H54 (cell line): ENCODE measurements at places on chromosomes 4 and X.

DNA sequence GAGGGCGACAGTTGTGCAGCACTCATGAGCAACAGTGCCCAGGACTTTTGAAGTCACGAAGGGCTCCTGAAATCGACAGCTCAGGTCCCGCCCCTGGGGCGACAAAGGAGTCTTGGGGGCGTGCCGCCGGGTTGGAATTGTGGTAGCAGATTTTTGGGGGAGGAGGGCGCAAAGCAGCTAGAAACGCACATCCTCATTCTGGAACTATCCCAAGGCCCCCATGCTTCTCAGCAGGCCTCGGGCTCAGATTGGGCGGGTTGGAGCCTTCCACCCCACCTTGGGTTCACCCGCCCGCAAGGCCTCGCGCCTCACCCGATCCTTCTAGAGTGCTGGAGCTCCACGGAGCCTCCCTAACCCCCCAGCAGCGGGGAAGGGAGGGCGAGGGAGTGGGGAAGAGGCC, 85.5 kb downstream of the HPRT1 start:
- no peak for DNase-seq

- no peak for DNase-seq
Observed at GRCh38 chr4:182863501-182863900, 53.7 kb downstream of the DCTD start.

GRCh38 chrX:22365460-22365859, 92.7 kb downstream of the CBLL2 start:
- DNase-seq = no peak

DNA sequence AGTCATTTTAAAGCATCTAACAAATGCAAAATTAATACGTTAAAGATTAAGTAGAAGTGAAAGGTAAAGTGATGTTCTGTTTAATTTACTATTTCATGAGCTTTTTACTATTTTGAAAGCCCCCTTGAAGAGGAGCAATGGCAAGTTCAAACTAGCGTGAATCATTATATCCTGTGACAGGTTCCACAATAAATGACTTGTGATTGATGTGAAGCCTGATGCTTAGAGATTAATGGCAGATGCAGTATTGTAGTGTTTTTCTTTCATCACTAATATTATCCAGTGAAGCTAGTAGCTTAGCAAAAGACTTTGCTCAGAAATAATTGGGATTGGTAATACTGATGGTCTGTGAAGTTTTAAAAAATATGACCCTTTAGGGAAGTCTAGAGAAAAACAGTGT, 57.3 kb downstream of the STOX2 start:
- DNase-seq = no peak

DNA sequence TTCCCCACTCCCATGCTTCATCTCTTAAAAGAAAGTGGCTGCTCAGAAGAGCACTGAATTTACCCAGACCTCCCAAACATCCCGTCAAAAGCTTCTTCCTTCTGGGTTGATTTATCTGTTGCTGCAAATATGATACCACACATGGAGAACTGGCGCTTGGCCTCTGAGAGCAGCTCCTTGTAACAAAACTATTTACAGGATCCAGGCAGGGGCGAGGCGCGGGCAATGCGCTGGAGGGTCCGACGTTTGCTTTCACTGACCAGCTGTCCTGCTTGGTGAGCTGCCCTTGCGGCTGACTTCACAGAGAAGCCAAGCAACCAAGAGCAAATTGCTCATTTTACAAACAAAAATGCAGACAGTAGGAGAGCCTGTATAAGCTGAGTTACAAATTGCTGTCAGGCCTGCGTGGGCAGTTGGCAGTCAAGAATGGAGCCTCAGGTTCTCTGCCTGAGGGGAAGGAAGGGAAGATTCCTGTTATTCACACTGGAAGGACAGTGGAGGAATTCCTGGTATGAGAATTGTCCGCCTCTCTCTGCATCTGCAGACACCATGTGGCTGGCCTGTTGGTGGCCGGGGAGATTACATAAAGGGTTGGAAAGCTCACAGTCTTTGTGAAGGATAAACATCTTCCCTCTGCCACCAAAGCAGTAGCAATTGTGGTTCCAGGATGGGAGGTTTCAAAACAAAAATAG, 192.2 kb upstream of the LEF1 start:
- DNase-seq = no peak

- DNase-seq = no peak
Observed at GRCh38 chr4:37803348-37803973, 23.0 kb upstream of the PGM2 start.

- DNase-seq = peak; percentile 6
Observed at GRCh38 chr4:55866290-55866907, 13.0 kb downstream of the EXOC1 start.

DNA sequence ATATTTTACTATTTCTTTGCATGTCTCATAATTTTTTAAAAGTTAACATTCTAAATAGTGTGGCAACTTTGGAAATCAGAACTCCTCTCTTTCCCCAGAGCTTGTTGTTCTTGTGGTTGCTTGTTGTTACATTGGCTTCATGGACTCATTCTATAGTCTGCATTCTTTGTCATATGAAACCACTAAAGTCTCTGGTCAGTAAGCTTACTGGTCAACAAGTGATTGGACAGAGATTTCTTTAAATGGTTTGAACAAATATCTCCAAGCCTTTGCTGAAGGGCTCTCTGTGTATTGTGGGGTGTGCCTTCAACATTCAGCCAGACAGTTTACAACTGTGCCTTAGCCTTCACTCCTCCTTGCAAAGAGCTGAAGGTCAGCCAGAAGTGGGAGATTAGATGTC, 147.2 kb downstream of the OPHN1 start:
- no peak for DNase-seq

DNA sequence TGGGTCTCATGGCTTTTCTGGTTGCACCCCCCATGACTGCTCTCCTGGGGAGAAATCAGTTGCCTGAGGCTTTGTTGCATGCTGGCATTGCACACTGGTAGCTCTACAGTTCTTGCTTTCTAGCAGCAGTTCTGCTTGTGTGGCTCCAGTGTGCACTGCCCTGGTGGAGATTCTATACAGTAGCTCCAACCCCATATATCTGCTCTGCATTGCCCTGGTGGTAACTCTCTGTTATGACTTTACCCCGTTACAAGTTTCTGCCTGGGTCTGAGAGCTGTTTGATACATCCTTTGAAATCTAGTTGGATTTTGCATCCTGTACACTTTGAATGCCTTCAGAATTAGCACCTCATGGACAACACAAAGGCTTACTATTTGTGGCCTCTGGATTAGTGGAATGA, 241.4 kb upstream of the EPHA5 start:
- DNase-seq = no peak

DNA sequence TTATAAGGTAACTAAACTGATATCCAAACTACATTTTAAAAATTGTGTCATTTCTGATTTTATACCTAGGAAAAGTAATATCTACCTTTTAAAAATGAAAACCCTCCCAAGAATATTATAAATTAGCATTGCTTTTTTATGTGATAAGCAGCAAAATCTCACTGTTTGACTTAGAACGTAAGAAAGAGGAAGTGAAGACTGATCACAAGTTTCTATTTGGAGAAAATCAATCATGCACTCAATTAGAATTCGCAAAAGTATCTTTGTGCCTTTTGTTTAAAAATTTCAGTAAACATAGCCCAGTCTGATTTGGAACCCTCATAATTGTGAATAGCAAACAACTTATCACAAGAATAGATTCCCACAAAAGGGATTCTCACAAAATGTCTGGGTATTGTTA, 142.7 kb downstream of the TENM3 start:
- DNase-seq = no peak

DNA sequence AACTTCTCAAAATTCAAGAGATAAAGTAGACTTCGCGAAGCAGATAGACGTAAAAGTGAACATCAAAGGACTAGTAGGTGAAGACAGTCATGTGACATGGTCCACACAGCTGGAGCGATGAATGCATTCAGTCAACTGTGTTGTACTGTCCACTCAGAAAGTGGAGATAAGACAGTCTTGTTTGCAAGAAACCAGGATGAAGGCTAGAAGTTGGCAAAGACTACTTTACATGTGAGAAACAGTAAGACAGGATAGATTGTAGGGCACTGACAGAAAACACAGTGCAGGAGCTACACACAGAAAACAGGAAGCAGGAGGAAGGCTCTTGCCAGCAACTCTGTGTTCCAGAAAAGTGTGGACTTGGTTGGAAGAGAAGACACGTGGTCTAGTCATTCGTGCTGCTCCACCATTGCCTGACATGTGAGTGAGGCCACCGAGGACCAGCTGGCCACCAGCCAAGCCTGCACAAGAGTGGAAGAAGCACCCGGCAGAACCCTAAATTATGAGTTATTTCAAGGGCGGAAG, 78.9 kb downstream of the FAT1 start:
- no peak for DNase-seq

DNA sequence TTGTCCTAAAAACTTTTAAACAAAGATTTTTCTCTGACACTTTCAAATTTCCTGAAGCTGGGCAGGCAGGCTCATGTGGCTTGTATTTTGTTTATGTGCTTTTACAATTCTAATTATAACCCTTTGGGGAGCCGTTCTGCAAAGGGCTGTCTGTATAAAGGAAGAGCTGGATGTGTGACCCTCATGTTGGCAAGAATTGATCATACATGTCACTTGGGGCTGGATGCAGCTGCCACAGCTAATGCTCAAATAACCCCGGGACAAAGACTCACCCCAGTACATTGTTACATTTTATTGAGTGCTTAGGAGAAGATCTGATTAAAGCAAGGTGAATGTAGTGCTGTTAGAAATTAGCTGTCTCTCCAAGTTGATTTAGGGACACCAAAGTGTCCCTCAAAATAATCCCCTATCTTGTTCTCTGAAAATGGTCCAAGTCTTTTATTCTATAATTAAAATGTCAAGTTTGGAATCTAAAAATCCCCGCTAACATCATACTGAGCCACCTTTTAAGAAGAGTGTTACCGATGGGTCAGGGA, 13.0 kb upstream of the DAPP1 start:
- no peak for DNase-seq

GRCh38 chr4:184422378-184422777, 52.0 kb downstream of the IRF2 start:
- DNase-seq = no peak

DNA sequence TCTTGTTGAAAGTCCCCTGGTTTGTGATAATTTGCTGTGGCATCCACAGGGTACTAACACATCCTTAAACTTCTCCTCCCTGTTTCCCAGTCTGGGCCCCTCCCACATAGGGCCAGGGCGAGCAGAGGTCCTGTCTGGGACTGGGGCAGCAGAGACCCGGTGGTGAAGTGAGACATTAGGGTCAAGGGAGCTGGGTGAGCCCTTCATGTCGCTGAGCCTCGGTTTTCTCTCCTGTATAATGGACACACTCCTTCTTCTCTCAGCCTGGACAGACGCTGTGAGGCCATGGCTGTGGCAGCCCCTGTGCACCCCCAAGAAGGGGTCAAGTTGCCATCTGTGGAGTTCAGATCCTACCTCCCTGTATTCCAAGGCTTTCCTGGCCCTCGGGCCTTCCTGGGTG, 33.0 kb upstream of the HMX1 start:
- DNase-seq = no peak

GRCh38 chrX:22395372-22395771, 122.7 kb downstream of the CBLL2 start:
- DNase-seq = no peak

GRCh38 chr4:105807496-105807895, 87.8 kb upstream of the NPNT start:
- no peak for DNase-seq

DNA sequence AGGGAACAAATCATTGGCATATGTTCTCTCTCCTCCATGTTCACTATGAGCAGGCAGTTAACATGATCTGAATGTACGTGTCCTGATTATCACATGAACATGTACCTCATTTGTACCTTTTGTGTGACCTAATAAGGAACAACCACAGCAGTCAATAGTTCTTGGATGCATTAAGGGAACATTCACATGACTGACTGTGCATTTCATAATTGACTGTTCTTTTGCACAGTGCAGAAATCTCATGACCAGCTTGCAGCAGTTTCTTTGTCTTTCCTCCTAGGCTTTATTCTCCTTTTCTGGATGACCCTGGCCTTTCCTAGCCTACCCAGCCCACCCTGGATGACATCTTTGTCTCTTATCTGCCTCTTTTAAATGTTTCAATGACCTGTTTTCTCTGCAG, 56.6 kb upstream of the TEX13A start:
- DNase-seq = no peak

GRCh38 chr4:161134795-161135194, 1029.0 kb downstream of the FSTL5 start:
- no peak for DNase-seq

DNA sequence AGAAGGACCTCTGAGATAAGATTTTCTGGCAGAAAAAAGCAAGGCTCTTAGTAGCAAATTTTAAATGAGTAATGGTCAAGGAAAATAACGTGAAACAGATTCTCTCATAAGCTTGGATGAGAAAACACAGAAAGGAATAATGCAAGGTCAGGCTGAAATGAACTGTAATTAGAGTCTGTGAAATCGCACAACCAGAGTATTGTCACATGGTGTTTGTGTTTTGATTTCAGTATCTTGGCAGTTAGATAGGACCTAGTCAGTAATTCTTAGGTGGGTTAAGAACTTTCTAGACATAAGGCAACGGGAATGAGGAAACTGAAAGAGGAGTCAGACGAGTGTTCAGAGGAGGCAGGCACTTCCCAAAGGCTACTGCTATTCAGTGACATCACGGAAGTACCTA, 34.6 kb downstream of the LIMCH1 start:
- no peak for DNase-seq

DNA sequence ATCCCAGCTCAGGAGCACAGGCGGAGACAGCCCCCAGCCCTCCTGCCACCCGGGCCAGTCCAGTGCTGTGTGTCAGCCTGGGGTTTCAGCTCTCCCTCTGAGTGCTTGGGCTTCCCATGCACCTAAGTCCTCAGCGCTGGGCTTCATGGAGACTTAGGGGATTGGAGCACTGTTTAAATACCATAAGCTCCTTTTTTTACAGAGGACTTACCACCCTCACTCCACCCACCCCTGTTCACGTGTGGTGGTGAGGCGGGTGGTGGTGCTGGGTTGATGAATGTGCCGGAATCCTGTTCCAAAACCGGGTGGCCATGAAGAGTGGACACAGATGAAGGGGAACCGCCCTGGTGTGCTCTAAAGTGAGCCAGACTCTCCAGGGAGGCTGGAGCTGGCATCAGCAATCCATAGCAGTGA, 66.9 kb downstream of the PSAPL1 start:
- DNase-seq = no peak

DNA sequence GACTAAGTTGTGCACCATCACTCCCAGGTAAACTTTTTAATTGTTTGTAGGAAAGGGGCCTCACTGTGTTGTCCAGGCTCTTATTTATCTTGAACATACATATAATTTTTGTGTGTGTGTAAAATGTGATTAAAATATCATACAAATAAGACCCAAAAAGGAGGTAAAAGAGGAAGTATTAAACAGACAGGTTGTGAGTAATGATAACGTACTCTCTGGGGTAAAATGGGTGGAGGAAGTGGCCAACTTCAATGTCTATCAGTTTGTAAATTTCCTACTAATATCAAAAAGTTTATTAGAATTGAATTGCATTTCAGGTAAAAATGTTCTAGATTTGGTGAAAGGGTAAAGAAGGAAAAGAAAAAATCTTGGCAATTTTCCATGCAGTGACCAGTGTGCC, 48.8 kb downstream of the SULT1E1 start:
- DNase-seq = no peak

- DNase-seq = no peak
Observed at GRCh38 chr4:57148177-57148576, 38.0 kb upstream of the IGFBP7 start.

- no peak for DNase-seq
Observed at GRCh38 chrX:15820106-15821073, 30.1 kb downstream of the ZRSR2 start.
